ENCODE measurements at places on chromosomes 3 and 15.

GRCh38 chr3:166582236-166582635 lies 745.0 kb upstream of the BCHE start:
- no peak for DNase-seq

- DNase-seq: no peak
Observed at GRCh38 chr3:113536627-113537101, 4.3 kb downstream of the SIDT1 start.

DNA sequence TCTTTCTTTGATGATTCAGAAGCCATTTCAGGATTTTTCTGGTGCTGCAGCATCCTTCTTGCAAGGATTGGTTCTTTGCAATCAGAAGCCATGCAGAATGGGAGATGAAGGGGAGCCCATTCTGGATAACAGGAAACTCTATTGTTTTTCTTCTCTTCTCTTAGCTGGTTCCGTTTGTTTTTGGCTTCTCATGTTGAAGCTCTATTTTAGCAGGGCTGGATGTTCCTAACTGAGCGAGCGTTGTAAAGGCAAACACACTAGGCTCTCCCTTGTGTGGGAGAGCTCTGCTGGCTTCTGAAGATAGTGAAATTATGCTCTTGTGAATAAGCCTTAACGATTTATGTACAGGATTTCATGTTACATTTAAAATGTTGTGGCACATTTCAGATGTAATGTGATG lies 8.3 kb downstream of the CACNA1D start:
- no peak for DNase-seq

GRCh38 chr15:90818251-90819210 lies 49.9 kb upstream of the FURIN start:
- DNase-seq: no peak
